ENCODE measurements at places on chromosomes 7 and 10.

DNA sequence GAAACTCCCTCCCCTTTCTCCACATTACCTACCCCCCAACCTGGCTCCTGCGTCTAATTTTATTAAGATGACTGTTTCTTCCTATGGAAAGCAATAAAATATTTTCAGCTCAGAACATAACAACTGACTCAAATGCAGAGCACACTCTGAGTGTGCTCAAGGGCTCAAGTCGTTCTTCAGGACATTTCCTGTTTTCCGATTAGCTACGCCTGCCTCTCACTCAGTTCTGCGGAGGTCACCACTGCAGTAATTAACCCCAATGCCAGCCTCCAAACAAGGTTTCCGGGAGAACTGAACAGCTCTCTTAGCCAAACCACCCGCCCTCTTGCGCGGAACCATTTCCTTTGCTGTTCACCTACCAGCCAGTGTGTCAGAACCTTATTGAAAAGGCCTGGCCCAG is 19.3 kb downstream of the MYOF start:
- no peak for DNase-seq

GRCh38 chr10:19412531-19412930 is 363.9 kb downstream of the MALRD1 start:
- DNase-seq = no peak

GRCh38 chr10:106959521-106959920 is 205.0 kb downstream of the SORCS1 start:
- DNase-seq = no peak

GRCh38 chr10:78660446-78661106 is 408.2 kb upstream of the ZMIZ1 start:
- DNase-seq = no peak

- no peak for DNase-seq
Measured at GRCh38 chr7:124792002-124792401, 26.4 kb upstream of the GPR37 start.

All from activated naive CD4-positive, alpha-beta T cell (primary cell).